NT2/D1 (cell line): ENCODE measurements at places on chromosomes 2 and 18.

DNA sequence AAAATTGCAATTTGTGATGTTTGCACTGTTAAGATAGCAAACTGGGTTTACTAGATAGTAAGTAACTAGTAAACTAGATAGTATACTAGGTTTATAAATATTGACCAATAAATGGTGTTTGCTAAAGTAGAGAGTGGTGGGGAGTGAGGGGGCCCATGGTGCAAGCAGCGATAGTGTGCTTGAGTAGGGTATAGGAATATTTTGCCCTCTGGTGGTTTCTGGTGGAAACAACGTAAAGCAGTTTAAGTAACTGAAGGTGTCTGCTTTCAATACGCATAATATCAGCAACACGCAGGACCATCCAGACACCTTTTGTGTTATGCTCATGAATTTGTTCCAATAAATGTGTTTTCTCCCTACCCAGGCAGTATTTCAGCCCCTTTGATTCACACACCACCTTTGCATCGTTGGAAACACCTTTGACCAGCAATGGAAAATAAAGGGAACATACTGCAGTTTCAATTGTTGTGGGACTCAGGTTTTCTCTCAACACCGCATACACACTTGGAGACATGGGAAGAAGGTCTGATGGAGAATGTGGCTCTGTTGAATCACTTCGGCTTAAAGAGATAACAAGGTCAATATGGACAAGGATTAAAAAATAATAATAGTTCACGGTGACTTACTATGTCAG, 16.7 kb upstream of the STAT1 start:
- no peak for DNase-seq

GRCh38 chr18:2040279-2040678, 531.0 kb downstream of the METTL4 start:
- no peak for DNase-seq

- no peak for DNase-seq
These were observed 151.6 kb downstream of the CSRNP3 start for GRCh38 chr2:165621086-165621560.

DNA sequence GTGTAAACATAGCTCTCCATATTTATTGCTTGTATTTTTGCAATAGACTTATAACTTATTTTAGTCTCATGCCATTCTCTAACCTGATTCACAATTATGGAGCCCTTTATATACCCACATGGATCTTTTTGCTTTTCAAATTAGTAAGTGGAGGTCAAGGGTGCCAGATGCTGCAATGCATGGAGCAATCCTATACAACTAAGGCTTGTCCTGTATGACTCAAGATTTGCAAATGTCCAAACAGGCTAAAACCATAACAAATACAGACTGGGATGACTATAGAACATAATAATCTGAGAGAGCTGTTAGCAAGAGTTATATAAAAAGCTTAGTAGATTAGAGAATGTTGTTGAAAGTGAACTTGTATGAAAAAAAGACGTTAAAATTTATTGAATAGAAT, 690.4 kb upstream of the NRXN1 start:
- no peak for DNase-seq

DNA sequence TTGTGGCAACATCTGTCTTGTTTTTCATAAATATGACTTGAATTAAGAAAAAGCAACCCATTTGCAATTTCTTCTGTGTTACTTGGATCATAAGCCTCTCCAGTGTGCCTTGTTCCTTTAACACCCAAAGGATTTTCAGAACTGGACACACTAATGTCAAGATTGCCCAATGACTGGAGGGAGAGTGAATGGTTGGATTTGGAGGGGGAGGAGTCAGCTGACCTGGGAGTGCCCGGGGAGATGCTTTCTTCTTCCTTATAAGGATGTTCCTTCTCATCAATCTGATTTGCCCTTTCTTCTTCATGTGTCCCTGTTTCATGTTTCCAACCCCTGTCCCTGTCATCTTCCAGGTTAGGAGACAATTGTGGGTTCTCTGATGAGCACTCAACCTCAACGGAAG, 48.8 kb downstream of the ALPK2 start:
- DNase-seq = no peak
